ENCODE measurements at places on chromosomes 1 and 21.

- no peak for DNase-seq
Observed at GRCh38 chr1:4000811-4001251, 100.8 kb upstream of the C1orf174 start.

DNA sequence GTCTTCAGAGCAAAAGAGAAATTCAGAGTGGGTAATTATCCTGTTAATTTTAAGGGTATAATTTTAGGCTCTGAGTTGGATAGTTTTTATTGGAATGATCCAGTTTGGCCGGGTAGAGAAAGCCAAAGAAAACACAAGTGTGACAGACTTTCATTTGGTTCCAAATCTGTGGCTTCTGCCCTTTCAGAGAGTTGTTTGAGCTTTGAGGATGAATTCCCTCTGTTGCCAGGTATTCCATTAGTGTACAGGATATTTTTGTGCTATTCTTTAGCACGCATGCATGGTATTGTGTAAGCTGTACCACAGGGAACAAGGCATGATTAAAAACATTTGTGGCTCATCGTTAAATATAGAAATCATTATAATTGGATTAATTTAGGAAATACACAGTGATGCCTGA, 384.4 kb downstream of the ADGRL2 start:
- no peak for DNase-seq

DNA sequence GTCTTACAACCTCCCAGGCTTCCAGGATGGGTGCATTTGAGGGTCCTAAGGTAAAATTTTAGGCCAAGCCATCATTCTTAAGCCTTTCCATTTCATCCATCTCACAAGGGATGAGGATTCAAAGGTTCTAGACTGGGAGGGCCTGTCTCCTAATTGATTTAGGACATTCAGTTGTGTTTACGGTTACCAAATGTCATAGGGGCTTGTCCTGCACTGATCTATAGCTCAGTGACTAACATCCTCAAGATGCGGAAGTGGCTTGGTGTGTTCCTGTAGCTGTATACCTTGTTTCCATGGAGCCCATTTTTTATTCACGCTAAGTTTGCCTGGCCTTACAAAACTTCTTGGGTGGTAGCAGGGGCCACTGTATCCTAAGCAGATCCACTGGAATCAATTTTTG, 52.8 kb downstream of the DUSP10 start:
- DNase-seq = no peak

- DNase-seq = peak; percentile 7
Observed at GRCh38 chr1:232038706-232039677, 412.4 kb downstream of the DISC1 start.

DNA sequence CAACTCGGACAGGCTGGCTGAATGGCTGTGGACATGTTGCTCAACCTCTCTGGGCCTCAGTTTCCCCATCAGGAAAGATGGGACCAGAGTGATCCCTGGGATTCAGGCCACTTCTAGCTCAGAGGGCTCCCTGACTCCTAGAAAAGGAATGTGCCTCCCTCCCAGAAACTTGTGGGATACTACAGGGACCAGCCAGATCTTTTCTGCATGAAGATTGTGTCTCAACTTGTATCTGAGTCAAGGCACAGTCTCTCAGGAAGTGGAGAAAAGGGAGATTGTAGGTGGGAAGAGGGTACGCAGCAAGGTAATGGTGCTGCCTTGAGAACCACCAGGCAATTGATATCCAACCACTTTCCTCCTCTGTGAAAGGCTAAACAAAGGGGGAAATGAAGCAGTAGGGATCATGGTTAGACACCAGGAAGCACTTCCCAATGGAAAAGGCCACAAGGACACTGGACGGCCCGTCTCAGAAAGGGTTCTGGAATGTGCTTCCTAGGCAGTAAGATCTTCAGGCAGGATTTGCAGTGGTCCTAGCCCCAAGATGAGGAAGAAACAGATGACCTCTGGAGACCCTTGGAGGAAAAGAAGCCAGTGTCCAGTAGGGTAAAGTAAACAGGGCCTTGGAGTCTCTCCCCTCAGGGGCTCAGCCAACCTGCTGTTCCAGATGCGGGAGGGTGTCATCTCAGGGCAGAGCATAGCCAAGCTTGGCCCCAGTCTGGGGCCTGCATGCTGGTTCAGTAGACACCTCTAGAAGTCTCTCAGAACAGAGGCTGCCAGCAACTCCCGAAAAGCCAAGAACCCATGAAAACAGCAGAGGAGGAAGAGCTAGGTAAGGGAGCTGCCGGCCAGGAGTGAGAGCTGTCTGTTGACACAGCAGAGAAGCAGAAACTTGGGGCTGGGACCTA, 16.8 kb downstream of the IFFO2 start:
- peak; percentile 76 for DNase-seq

Measured in GM23248 (cell line).